ENCODE measurements at places on chromosomes 2 and 18.

DNA sequence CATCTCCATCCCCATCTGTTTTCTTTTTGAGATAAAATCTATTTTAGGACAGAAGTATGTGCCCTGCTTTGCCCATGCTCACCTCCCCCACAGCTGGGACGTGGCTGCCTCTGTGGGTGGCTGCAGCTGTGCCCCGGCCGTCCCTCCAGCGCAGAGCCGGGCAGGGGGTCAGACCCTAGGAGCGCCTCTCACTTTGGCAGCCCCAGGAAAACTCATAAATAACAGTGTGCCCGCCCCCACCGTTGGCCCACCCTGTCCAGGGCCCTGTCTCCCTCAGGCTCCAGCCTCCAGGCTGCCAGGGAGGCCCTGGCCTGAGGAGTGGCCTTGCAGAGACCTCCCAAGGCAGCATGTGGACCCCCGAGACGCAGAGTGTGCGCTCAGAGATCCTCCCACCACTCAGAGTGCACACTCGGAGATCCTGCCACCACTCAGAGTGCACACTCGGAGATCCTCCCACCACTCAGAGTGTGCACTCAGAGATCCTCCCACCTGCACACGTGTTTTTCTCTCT lies 178.1 kb downstream of the TWIST2 start:
- no peak for DNase-seq

DNA sequence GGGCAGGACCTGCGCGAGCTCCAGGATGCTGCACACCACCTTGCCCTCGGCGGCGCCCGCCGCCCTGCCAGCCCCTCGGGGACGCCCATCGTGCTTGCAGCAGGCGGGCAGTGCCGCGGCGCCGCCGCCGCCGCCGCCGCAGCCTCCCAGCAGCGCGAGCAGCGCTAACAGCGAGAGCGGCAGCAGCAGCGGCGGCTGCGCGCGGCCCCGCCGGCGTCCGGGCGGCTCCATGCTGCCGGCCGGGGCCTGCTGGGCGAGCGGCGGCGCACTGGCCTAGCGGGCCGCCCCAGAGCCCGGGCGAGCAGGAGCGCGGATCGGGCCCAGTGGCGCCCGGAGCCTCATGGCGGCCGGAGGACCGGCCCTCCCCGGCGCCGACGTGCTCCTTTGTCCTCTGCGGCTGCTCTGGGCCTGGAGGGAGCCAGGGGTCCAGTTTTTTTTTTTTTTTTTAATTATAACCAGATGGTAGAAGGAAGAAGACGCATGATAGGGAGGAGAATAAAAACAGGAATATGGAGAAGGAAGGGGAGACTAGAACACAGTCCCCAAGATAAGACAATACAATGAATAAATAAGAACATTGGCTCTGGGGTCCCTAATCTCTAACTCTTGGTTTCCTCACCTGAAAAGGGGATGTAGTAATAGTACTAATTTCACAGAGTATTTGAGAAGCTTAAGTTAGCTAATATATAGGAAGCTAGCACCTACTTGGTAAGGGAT lies 17.1 kb upstream of the ANKRD62 start:
- no peak for DNase-seq

DNA sequence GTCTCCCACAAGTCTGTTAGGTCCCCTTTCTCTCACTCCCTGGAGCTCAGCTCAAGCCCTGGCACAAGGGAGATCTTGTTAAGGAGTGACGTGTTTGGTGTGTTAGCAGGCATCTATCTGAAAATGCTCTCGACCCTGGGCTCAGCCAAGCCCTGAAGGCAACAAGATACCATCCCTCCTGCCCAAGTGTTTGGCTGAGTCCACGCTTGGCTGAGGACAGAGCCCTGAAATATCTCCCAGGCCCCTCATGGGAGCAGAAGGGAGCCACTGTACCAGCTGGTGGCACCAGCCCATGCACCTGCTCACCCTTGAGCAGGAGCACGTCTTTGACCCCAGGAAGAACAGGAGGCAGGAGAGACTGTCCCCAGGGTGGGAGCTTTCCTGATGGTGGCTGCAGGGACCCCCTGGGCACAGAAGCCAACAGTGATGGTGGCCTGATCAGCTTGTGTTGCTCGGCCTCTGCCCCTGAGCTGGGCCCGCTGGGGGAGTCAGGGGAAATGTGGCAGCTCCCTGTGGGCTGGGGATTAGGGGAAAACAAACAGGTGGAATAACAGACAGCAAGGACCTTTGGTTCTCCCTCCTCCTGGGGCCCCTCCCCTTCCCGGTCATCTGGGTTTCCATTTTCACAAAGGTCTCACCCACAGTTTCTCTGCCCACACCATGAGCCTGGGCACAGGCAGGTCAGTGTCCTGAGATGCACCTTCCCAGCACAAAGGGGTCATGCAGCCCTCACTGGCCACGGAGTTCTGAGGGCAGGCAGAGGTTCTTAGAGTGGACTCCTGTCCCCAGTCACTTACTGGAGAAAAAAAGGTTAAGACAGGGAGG lies 91.6 kb downstream of the RHOB start:
- DNase-seq = no peak

GRCh38 chr2:127185093-127185492 lies 35.0 kb downstream of the CYP27C1 start:
- no peak for DNase-seq
